ENCODE measurements at places on chromosomes 12 and 14.

- no peak for DNase-seq
Observed at GRCh38 chr14:100712490-100712889, 14.2 kb upstream of the DLK1 start.

DNA sequence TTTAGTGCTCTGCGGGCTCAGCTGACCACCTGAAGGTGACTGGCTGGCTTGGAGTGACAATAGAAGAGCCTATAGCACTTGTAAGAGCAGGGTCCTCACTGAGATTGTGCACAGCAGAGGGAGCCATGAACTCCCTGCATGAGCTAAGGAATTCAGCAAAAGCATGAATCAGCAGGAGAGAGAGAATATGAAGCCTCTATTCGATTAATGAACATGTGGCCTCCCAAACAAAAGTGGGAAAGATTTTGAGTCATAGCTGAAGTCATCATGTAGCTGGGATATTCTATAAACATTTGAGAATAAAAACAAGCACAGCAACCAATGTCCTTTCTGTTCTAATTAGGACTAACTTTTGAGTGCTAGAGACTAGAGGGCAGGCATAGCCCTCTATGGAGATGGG lies 626.6 kb downstream of the DIO2 start:
- no peak for DNase-seq

GRCh38 chr12:56031987-56032386 lies 9.7 kb upstream of the RPS26 start:
- DNase-seq, result no peak

DNA sequence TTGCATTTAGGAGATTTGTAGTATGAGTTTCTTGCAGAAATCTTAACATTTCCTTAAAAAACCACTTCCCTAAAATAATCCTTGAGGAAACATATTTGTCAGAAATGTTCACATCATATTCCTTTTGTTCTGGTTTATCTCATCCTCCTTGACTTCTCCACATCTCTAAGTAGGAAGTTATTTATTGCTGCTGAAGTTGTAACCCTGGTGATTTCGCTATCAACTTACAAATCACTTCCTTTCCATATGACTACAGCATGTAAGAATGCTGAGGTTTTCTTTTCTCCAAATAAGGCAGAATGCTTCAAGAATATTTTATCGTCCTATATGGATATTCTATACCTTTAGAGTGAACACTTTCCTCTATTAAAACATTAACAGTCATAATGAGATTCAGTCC lies 751.7 kb downstream of the NRXN3 start:
- DNase-seq, result no peak

GRCh38 chr14:32136027-32136825 lies 59.1 kb downstream of the ARHGAP5 start:
- no peak for DNase-seq

GRCh38 chr12:104501115-104501514 lies 44.4 kb downstream of the CHST11 start:
- DNase-seq, result no peak

GRCh38 chr12:111110556-111110955 lies 190.2 kb upstream of the MYL2 start:
- DNase-seq, result no peak

DNA sequence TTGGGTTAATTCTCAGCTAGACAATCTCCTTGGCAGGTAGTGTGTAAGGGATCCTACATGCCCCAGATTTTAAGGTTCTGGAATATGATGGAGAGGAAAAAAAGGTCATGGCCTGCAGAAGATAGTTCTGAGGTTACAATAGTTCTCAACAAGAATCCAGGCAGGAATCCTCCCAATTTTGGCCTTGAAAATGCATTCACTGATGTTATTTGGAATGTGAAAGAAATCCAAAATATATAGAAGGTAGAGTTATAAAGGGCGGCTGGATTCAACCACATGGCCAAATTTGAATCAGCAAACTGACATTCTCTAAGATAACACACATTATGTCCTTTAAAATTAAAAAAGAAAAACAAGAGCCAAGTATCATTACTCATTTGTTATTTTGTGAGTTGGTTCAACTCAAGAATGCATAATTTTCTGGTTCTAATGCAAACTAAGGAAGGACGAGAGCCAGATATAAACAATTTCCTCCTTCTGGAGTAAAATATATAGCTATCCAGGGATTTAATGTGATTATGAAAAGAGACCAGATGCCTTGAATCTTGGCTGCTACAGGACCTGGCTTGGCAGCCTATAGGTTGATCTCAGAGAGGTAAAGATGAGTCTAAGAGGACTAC lies 177.0 kb upstream of the G2E3 start:
- DNase-seq, result no peak

- DNase-seq, result no peak
Observed at GRCh38 chr12:28941248-28941647, 207.8 kb upstream of the FAR2 start.

- DNase-seq, result no peak
Observed at GRCh38 chr14:65062096-65063075, 39.9 kb downstream of the MAX start.

All from activated naive CD4-positive, alpha-beta T cell treated with anti-CD3 and anti-CD28 coated beads, Interleukin-2, amount 50 U/mL, for 72 hours (primary cell).